ENCODE measurements at places on chromosomes 11 and 22.

- no peak for DNase-seq
Observed at GRCh38 chr22:27937453-27937852, 18.4 kb upstream of the PITPNB start.

GRCh38 chr11:30652801-30653200, 66.6 kb upstream of the MPPED2 start:
- DNase-seq = no peak

DNA sequence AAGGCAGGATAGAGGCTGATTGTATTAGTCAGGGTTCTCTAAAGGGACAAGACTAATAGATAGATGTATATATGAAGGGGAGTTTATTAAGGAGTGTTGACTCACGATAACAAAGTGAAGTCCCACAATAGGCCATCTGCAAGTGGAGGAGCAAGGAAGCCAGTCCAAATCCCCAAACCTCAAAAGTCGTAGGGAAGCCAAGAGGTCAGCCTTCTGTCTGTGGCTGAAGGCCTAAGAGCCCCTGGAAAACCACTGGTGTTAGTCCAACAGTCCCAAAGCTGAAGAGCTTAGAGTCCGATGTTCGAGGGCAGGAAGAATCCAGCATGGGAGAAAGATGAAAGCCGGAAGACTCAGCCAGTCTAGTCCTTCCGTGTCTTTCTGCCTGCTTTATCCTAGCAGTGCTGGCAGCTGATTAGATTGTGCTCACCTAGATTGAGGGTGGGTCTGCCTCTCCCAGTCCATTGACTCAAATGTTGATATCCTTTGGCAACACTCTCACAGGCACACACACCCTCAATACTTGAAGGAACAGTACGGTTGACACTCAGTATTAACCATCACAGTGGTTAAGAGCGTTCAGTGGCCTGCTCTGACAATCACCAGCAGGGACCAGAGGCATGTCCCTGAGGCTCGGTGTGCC, 135.6 kb downstream of the CSNK2A3 start:
- no peak for DNase-seq

DNA sequence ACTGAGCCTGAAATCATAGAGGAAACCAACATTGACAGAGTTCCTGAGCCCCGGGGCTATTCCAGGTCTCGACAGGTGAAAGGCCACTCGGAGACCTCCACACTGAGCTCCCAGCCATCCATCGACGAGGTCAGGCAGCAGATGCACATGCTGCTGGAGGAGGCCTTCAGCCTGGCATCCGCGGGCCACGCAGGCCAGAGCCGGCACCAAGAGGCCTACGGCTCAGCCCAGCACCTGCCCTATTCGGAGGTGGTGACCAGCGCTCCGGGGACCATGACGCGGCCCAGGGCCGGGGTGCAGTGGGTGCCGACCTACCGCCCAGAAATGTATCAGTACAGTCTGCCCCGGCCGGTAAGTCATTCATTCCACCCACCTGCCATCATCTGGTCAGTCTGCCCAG, 54.9 kb downstream of the C11orf91 start:
- no peak for DNase-seq

DNA sequence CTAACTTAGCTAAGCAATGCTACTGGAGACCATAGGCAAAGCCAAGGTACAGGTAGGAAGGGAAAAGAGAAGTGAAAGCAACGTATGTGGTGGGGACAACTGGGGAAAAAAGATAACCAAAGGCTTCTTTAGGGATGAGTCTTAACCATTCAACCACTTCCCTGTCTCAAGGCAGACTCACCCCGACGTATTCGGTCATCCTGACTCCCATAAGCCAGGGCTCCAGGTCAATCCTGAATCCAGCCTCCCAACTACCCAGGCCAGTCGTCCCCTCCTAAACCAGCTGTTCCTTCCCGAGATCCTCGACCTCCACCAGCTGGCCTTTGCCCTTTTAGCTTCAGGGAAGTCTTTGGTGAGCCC, 330 bp downstream of the ACP2 start:
- no peak for DNase-seq

DNA sequence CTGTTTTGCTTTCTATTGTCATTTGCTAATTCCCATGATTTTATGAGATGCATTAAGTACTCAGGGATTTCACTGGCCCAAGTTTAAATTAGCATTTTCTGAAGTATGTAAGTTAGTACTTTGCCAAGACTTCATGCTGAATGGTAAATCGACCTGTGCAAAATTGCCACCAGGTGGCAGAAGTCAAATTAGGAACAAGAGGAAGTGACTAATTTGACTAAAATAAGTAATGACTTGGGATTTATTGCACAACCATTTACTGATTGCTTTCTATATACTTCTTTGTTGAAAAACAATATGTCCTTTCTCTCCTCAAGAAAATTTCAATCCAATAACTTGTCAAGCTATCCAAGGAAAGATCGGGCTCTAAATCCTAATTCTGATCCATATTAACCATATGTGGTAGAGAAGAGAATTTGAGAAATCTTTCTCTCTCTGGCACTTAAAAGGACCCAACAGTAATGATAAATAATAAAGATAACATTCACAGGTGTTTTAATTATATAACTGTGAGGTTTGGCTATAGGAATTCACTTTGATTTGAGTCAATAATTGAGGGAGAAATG, 253.7 kb upstream of the CHORDC1 start:
- DNase-seq = peak; percentile 28

DNA sequence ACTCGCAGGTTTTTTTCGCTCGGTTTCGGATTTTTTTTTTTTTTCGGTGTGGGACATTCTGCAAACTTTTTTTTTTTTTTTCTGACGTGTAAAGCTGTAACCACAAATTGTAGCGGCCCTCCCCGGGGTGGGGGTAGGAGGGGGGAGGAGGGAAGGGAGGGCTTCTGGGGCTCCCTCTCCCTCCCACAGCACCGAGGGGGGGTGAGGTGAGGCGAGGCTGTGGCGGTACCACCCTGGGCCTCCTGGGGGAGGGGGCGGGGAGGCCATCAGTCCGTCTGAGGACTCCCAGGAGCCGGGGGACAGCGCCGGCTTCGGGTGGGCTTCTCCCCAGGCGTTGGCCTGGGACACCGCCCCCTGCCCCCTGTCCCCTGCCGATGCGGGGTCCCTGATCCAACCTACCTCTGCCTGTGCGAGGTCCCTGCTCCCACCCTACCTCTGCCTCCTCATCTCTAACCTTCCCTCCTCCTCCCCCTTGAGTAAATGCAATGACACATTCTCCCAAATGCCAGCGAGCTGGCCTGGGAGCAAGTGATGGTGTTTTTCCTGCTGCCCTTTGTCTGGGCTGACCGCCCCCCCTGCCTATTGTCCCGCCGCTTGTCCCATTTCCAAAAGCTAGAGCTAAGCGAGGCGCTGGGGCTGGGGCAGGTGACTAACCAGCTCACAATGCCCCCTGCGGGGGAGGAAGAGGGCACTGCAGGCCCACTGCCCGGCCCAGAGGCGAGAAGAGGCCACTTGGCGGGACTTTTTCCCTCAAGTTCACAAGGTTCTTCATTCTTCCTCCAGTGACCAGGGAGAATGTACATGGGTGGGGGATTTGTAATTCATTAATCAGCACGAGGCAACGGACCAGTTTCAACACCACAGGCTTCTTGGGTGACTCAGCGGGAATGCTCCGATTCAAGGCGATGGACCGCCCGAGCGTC, 511 bp upstream of the CLCF1 start:
- DNase-seq = peak; percentile 78

GRCh38 chr11:76736773-76737495, 46.2 kb upstream of the TSKU start:
- DNase-seq = no peak

DNA sequence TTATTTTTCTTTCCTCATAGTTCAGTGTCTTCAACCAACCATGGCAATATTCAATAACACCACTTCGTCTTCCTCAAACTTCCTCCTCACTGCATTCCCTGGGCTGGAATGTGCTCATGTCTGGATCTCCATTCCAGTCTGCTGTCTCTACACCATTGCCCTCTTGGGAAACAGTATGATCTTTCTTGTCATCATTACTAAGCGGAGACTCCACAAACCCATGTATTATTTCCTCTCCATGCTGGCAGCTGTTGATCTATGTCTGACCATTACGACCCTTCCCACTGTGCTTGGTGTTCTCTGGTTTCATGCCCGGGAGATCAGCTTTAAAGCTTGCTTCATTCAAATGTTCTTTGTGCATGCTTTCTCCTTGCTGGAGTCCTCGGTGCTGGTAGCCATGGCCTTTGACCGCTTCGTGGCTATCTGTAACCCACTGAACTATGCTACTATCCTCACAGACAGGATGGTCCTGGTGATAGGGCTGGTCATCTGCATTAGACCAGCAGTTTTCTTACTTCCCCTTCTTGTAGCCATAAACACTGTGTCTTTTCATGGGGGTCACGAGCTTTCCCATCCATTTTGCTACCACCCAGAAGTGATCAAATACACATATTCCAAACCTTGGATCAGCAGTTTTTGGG, at the start of gene OR51T1:
OR51T1 (plus strand) TSS at position 41 of the 641 bp plus-strand sequence; CDS start at position 41, 0 bp downstream.
- no peak for DNase-seq

GRCh38 chr22:48919187-48919590, 908.5 kb downstream of the BRD1 start:
- peak; percentile 10 for DNase-seq

GRCh38 chr11:19580646-19581045, 132.0 kb upstream of the NAV2 start:
- no peak for DNase-seq

GRCh38 chr11:102643941-102644340, 18.8 kb upstream of the MMP20 start:
- DNase-seq = no peak

DNA sequence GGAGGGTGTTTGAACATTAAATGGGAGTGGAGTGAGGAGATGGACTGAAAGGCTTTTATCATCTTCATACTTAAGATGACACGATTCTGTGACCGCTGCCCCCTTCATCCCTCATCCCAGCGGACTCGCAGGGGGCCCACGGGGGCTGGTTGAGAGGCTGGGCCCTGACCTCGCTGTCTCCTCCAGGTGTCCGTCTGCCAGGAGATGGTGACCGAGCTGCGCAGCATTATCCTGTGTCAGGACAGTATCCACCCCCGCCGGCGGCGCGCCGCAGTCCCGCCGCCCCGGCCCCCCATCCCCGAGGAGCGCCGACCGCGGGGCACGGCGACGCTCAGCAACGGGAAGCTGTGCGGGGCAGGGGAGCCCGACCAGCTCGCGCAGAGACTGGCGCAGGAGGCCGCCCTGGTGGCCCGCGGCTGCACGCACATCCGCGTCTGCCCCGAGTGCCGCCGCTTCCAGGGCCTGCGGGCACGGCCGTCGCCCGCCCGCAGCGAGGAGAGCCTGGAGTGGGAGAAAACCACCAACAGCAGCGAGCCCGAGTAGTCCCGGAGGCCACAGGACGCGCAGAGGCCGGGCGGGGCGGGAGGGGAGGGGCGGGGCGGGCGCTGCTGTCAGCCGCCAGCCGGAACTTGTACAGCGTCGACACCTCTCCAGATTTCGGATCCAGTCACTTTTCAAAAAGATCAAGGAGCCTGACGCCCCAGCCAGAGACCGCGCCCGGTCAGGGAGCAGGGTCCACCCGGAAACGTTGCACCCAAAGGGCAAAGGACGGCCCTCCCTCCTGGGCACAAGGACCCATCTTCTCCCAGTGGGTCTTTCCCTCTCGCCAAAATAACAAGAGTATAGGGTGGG, 38.0 kb upstream of the TBCEL start:
- peak; percentile 49 for DNase-seq

- no peak for DNase-seq
Observed at GRCh38 chr22:50032941-50033601, 20.5 kb upstream of the IL17REL start.

DNA sequence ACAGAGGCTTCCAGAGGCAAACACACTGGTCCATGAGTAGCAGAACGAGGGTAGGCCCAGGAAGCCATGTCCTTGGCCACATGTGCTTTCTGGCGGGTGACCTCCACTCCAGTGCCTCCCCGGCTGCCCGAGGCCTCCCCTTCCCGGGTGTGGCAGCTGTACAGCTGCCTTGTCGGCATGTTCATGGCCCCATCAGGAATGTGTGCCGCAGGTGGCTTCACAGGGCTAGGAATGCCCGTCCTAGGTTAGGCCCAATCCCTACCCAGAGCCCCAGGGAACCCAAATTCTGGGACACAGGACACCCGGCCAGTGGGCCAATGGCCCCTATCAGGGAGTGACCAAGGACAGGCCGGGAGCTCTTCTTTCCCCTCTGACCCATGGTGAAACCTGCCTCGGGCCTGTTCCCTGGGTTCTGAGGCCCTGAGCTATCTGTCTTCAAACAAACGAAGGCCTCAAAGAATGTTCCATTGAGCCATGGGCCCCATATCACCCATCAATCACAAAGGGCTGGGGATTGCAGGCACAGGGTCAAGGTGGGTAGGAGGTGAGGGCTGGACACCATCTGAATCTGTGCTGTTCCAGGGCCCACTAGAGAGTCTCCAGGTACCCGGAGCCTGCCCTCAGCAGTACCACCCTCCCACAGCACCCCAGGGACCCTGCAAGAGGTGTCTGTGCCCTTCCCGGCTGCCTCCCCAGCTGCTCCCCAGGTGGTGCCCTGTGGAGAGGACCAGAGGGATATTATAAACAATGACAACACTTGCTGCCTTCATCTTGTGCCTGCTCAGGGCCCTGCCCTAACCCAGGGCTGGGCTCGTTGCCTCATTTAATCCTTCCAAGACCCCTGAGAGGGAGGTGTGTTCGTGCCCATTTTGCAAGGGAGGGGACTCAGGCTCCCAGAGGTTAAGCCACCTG, 4.0 kb upstream of the CDKN1C start:
- DNase-seq = no peak

- peak; percentile 43 for DNase-seq
Observed at GRCh38 chr11:2444821-2445745, at the start of gene KCNQ1. Gene KCNQ1 (plus strand): TSS chr11:2445008. CDS start chr11:2445099, 91 bp downstream.

- DNase-seq = no peak
Observed at GRCh38 chr22:26555478-26555877, 34.5 kb downstream of the TPST2 start.

- no peak for DNase-seq
Observed at GRCh38 chr11:46465683-46466082, 74.1 kb upstream of the CHRM4 start.

GRCh38 chr22:29628996-29629902, 25.8 kb downstream of the NF2 start:
- no peak for DNase-seq

DNA sequence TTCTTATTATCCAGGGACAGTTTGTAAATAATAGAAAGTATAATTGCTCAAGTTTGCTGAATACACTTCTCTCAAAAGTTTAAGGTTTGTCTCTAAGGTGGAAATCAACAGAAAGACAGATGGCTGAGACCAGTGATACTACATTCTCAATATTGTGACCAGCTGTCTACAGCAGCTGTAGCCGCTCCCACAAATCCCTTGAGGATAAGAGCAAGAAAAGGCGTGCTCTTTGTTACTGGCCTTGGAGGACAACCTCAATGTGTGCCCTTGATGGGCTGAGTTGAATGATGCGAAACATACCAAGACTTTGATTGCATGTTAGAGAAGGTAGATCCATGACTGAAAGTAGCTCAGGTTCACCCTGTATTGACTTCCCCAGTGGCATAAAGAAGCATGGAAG, 6.1 kb downstream of the OR6M1 start:
- no peak for DNase-seq

DNA sequence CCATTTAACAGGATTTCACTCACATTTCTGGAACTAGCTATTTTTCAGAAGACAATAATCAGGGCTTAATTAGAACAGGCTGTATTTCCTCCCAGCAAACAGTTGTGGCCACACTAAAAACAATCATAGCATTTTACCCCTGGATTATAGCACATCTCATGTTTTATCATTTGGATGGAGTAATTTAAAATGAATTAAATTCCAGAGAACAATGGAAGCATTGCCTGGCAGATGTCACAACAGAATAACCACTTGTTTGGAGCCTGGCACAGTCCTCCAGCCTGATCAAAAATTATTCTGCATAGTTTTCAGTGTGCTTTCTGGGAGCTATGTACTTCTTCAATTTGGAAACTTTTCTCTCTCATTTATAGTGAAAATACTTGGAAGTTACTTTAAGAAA, 9.2 kb downstream of the PRSS23 start:
- DNase-seq = no peak

- DNase-seq = no peak
Observed at GRCh38 chr11:134987223-134987768, 575.3 kb upstream of the B3GAT1 start.

GRCh38 chr11:115122274-115122673, 381.9 kb downstream of the CADM1 start:
- DNase-seq = no peak

Data from activated CD8-positive, alpha-beta T cell treated with anti-CD3 and anti-CD28 coated beads, Interleukin-2, amount 10 ng/mL, durations not matched to agents 7 days and 5 days (primary cell).